ENCODE measurements at places on chromosomes 7 and 10.

GRCh38 chr10:132109341-132110110, 43.8 kb downstream of the JAKMIP3 start:
- DNase-seq: no peak

GRCh38 chr10:72449941-72450441, 95.3 kb upstream of the DNAJB12 start:
- no peak for DNase-seq

- DNase-seq: no peak
These were observed 126.2 kb downstream of the LHPP start for GRCh38 chr10:124587811-124588211.

GRCh38 chr7:37348982-37349381, 99.7 kb downstream of the ELMO1 start:
- no peak for DNase-seq

GRCh38 chr10:70651661-70652060, 20.6 kb upstream of the ADAMTS14 start:
- DNase-seq: no peak

- no peak for DNase-seq
These were observed 3.9 kb downstream of the ADD3 start for GRCh38 chr10:110011681-110012080.

GRCh38 chr7:30352169-30352568, 67.8 kb downstream of the ZNRF2 start:
- peak; percentile 65 for DNase-seq

GRCh38 chr7:85587785-85588184, 400.9 kb upstream of the SEMA3D start:
- DNase-seq: no peak
